Natural killer cell treated with Interleukin-12 subunit alpha and Interleukin-12 subunit beta and Interleukin-15 and Interleukin-18, amount 100 ng/mL, for 72 hours (primary cell): ENCODE measurements at places on chromosomes 11 and 22. TPM values are rescaled to one million over a fixed set of nuclear protein-coding genes. Genes with fewer than 3 reads are reported as not detected.

The CD6 gene
- 5.9 TPM for total RNA-seq

The LARGE1 gene
- 9.0 TPM for total RNA-seq

The RFPL2 gene
- total RNA-seq, result not detected

The ZP1 gene
- not detected for total RNA-seq

The HYOU1 gene
- 259 TPM for total RNA-seq

The KCNJ5 gene
- not detected for total RNA-seq

The IFITM10 gene
- total RNA-seq, result 2.3 TPM

DNA sequence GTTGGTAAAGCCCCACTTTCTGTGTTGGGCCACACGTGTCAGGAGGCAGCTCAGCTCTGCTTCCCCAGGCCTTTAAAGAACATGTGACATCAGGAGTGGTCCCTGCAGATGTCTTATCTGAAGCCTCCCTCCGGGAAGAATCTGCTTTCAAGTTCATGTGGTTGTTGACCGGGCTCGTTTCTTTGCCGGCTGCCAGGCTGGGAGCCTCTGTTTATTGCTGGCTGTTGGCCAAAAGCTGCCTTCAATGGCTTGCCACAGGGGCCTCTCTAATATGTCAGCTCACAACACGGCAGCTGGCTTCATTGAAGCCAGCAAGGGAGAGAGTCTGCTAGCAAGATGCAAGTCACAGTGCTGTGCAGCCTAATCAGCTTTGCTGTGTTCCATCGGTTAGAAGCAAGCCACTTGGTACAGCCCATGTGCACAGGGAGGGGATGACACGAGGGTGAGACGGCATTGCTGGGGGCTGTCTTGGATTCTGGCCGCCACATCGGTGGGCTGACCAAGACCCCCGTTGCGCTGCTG lies 14.6 kb downstream of the MRGPRF start:
- no peaks in the 10 kb centered on the region for H3K36me3 ChIP-seq
- DNase-seq, result no peak
- H3K27me3 ChIP-seq, result no peaks in the 10 kb centered on the region
- H3K4me1 ChIP-seq, result peaks cover 16% of the 10 kb centered on the region
- H3K4me3 ChIP-seq, result peak overlapping the region; percentile 27

DNA sequence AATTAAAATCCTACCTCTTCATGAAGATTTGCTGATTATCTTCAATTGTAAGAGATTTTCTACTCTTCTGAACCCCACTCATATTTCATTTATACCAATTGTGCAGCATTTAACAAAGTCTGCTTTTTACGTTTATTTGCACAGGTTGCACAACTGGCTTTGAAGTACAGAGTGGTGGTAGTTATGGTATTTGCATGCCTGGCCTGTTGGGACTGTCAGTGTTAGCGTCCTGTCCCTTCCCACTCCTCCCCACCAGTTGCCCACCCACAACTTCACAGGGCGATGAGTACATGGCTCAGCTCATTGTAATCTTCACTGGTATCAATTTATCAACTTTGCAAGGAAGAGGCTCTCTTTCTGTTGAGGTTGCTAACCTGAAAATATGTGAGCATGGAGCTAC lies 372.3 kb downstream of the AASDHPPT start:
- DNase-seq, result no peak
- no peak overlapping the region for H3K4me3 ChIP-seq
- H3K36me3 ChIP-seq, result peaks cover 5% of the 10 kb centered on the region
- no peaks in the 10 kb centered on the region for H3K4me1 ChIP-seq
- no peaks in the 10 kb centered on the region for H3K27me3 ChIP-seq

DNA sequence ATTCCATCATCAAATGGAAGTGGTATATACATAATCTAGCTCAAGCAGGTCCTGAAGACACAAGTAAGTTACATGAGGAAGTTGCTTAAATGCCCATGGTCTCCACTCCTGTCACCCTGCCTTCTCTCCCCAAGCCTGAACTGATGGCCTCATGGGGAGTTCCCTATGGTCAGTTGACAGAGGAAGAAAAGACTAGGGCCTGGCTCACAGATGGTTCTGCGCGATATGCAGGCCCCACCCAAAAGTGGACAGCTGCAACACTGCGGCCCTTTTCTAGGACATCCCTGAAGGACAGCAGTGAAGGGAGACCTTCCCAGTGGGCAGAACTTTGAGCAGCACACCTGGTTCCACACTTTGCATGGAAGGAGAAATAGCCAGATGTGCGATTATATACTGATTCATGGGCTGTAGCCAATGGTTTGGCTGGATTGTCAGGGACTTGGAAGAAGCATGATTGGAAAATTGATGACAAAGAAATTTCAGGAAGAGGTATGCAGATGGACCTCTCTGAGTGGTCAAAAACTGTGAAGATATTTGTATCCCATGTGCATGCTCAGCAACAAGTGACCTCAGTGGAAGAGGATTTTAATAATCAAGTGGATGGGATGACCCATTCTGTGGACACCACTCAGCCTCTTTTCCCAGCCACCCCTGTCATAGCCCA lies 17.3 kb upstream of the CD82 start:
- H3K4me3 ChIP-seq, result no peak overlapping the region
- no peaks in the 10 kb centered on the region for H3K27me3 ChIP-seq
- H3K36me3 ChIP-seq, result no peaks in the 10 kb centered on the region
- H3K27ac ChIP-seq, result no peak overlapping the region
- H3K4me1 ChIP-seq, result no peaks in the 10 kb centered on the region

DNA sequence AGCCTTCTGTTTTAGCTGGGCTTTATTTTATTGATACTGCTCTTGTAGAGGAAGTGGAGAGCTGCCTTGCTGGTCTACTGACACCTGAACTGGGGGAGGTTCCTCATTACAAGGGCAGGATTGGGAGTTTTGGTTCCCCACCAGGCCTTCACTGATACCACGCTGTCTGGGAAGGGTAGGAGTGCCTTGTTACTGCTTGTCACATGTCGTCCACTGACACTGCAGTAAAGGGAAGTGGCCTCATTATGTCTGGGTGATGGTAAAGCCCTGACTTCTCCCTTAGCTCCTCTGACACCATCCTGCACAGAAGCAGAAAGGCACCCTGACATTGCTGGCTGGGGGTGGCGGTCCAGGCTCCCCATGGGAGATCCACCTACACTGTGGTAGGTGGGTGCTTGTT lies 38.7 kb upstream of the ELF5 start:
- no peak overlapping the region for H3K4me3 ChIP-seq
- H3K4me1 ChIP-seq, result no peaks in the 10 kb centered on the region
- H3K36me3 ChIP-seq, result no peaks in the 10 kb centered on the region

- H3K27me3 ChIP-seq, result no peaks in the 10 kb centered on the region
- H3K4me3 ChIP-seq, result no peak overlapping the region
- H3K27ac ChIP-seq, result no peak overlapping the region
- peaks cover 15% of the 10 kb centered on the region for H3K4me1 ChIP-seq
These were observed 15.9 kb upstream of the IGLL5 start for GRCh38 chr22:22871536-22872278.

DNA sequence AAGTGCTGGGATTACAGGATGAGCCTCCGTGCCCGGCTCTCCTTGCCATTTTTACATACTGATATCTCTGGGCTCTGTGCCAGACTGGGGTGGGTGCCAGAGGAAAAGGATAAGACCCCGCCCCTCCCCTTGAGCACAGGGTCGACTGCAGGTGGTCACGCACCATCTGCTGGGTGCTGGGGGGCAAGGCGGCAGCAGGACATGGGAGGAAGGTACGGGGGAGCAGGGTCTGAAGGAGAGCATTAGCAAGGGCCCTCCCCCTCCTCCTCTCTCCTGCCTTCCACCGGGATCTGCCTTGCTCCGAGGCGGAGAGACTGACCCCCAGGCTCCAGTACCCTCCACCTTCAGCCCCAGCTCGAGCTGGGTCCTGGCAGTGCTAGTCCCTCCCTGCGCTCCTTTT lies 9.7 kb upstream of the PGA3 start:
- no peaks in the 10 kb centered on the region for H3K36me3 ChIP-seq
- H3K27ac ChIP-seq, result no peak overlapping the region
- no peak overlapping the region for H3K4me3 ChIP-seq
- peaks cover 15% of the 10 kb centered on the region for H3K27me3 ChIP-seq

GRCh38 chr11:7418906-7419305 lies 66.4 kb upstream of the OLFML1 start:
- no peak overlapping the region for H3K4me3 ChIP-seq
- peaks cover 22% of the 10 kb centered on the region for H3K27me3 ChIP-seq
- H3K36me3 ChIP-seq, result no peaks in the 10 kb centered on the region
- DNase-seq, result no peak
- no peaks in the 10 kb centered on the region for H3K4me1 ChIP-seq
- H3K27ac ChIP-seq, result no peak overlapping the region

- H3K4me1 ChIP-seq, result peaks cover 80% of the 10 kb centered on the region
- no peak for DNase-seq
- peak overlapping the region; percentile 94 for H3K27ac ChIP-seq
- no peaks in the 10 kb centered on the region for H3K27me3 ChIP-seq
These were observed 15.3 kb downstream of the IL10RA start for GRCh38 chr11:118001494-118001971.

DNA sequence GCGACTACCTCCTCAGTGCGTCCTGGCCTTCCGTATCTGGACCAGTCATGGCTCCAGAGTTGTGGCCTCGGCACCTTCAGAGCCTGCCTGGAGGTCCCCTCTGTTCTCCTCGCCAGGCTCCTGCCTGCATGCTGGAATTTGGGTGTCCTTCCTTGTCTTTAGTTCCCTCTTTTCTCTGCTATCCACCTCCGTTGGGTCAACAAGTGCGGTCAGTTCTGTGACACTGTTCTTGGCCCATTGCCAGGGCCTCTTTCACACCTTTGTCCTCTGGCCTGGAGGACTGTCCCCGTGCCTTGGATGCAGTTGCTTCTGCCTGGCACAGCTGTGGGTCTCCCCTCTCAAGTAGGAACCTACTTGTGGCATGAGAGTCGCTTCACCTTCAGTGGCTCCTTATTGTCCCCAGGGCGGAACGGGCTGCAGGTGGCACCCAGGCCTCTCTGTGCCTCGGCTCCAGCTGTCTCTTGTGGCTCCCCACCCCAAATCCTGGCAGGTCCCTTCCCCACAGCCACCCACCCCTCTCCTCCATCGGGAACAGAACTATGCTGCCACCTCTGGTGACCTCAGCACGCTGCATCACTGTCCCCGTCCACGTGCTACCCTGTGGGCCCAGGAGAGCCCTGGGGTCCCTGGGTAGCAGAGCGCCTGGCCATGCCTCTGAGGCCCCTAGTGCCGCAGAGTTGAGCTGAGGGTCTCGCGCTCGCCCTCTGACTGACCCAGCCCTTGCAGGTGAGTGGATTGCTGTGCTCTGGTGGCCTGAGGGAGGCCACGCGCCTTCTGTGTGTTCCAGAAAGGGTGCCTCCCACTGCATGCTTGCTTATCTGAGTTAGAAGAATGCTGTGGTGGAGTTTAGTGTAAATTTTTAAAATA lies 4.7 kb downstream of the DGCR8 start:
- peaks cover 56% of the 10 kb centered on the region for H3K4me1 ChIP-seq
- peaks cover 17% of the 10 kb centered on the region for H3K36me3 ChIP-seq
- no peak overlapping the region for H3K27ac ChIP-seq
- DNase-seq, result peak; percentile 57
- H3K4me3 ChIP-seq, result peak overlapping the region; percentile 10

- H3K4me3 ChIP-seq, result no peak overlapping the region
- peaks cover 23% of the 10 kb centered on the region for H3K4me1 ChIP-seq
These were observed 6.8 kb downstream of the ZNF74 start for GRCh38 chr22:20400606-20401375.

DNA sequence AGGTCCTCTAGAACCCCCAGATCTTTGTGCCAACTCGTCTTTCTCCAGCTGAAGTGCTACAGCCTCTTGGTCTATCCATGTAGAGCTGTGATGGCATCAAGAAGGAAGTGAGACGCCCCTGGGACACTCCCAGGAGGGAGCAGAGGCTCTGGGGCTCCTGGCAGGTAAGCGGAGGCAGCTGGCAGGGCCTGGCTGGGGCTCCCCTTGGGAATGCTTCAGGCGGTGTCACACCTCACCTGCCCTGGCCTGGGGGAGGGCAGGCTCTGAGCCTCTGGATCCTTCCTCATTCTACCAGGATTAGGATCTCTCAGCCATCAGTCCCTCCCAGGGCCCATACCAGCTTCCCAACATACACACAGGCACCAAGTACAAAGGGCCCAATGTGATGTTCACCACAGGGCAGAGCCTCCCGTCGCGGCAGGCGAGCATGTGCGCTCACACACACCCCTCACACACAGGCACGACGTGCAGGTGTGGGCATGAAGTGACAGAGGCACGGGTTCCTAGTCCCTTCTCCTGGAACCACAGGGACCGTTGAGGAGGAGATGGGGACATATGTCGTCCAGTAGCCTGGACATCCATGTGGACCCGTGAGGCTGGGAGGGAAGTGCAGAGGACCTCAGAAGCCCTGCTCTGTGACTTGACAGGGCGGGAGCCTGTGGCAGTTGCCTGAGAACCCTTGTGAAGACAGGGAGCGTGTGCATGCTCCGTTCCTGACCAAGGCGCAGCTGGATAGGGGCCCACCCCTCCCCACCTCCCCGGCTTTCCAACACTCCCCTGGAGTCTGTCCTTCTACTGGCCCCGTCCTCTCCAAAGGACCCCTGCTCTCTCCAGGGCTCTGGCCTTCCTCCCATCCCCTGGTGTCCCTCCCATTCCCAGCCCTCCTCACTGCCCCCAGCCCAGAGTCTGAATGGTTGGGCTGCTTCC lies 32.5 kb downstream of the LMO1 start:
- H3K27me3 ChIP-seq, result no peaks in the 10 kb centered on the region
- H3K36me3 ChIP-seq, result no peaks in the 10 kb centered on the region

GRCh38 chr11:10497371-10498021 lies 42.4 kb downstream of the AMPD3 start:
- no peak overlapping the region for H3K4me3 ChIP-seq
- H3K36me3 ChIP-seq, result no peaks in the 10 kb centered on the region
- no peaks in the 10 kb centered on the region for H3K27me3 ChIP-seq
- DNase-seq, result no peak
- H3K4me1 ChIP-seq, result no peaks in the 10 kb centered on the region
- H3K27ac ChIP-seq, result no peak overlapping the region

DNA sequence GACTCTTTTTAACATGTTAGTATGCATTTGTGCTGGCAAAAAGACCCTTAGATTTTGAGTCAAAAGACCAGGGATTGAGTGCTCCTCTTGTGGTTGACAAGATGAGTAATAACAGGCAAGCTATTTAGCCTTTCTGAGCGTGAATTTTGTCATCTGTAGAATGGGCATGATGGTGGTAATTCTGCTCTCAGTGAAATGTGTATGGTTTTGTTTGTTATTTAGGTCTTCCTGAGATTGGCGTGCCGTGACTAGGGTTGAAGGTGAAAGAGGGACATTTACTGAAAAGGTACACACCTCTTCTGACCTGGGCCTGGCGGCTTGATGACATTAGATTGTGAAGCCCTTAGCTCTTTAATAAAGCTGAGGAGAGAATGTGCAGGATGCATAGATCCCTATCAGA lies 8.4 kb upstream of the CEP295 start:
- DNase-seq, result no peak
- H3K27me3 ChIP-seq, result peaks cover 31% of the 10 kb centered on the region
- H3K4me3 ChIP-seq, result peak overlapping the region; percentile 79

- no peak overlapping the region for H3K4me3 ChIP-seq
- H3K4me1 ChIP-seq, result no peaks in the 10 kb centered on the region
- peaks cover 14% of the 10 kb centered on the region for H3K27me3 ChIP-seq
- no peak overlapping the region for H3K27ac ChIP-seq
- DNase-seq, result no peak
These were observed 68.3 kb upstream of the TSPAN18 start for GRCh38 chr11:44658506-44658850.
